Activated naive CD8-positive, alpha-beta T cell treated with anti-CD3 and anti-CD28 coated beads for 36 hours (primary cell): ENCODE measurements at places on chromosomes 4 and X. TPM values are rescaled to one million over a fixed set of nuclear protein-coding genes. Genes with fewer than 3 reads are reported as not detected.
A peak's percentile ranks its signal among the peaks of the same experiment; 100 is the strongest.

The LRAT gene
- 0.23 TPM for total RNA-seq

DNA sequence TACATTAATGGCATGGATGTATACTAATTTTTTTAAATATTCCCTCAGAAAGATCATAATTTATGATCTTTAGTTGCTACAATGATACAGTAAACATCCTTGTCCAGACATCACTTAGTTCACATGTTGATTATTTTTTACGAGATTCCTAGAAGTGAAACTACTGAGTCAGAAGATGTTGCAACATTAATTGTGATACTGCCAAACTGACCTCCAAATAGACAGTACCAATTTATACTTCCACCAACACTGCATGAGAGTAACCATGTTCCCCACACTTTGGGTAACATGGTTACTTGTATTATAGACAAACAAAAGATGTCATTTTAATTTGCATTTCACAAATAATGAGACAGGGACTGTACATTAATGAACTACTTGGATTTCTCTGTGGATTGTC, 19.6 kb downstream of the RCHY1 start:
- DNase-seq: no peak

- peak; percentile 38 for DNase-seq
These were observed at the start of gene DCHS2 for GRCh38 chr4:154491341-154492271. DCHS2 (minus strand) TSS chr4:154491799; CDS start chr4:154491355, 444 bp downstream.

The FGFBP2 gene
- 8.9 TPM for total RNA-seq

- DNase-seq: no peak
These were observed 275.2 kb downstream of the TRIML1 start for GRCh38 chr4:188414441-188414840.

DNA sequence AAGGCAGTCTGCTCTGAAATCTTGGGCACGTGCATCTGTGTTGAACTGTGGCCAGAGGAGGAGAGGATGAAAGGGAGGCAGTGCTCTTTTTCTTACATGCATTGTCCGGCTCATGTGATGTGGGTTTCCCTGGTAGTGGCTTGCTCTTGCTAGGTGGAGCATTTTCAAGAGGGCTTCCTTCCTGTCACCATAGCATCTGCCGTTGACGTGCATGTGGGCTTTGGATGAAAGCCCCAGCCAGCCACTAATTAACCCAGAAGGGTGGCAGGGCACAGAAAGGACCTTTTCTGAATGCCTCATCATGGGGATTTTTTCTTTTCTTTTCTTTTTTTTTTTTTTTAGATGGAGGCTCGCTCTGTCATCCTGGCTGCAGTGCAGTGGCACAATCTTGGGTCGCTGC, 121.3 kb downstream of the GPR143 start:
- peak; percentile 64 for DNase-seq

DNA sequence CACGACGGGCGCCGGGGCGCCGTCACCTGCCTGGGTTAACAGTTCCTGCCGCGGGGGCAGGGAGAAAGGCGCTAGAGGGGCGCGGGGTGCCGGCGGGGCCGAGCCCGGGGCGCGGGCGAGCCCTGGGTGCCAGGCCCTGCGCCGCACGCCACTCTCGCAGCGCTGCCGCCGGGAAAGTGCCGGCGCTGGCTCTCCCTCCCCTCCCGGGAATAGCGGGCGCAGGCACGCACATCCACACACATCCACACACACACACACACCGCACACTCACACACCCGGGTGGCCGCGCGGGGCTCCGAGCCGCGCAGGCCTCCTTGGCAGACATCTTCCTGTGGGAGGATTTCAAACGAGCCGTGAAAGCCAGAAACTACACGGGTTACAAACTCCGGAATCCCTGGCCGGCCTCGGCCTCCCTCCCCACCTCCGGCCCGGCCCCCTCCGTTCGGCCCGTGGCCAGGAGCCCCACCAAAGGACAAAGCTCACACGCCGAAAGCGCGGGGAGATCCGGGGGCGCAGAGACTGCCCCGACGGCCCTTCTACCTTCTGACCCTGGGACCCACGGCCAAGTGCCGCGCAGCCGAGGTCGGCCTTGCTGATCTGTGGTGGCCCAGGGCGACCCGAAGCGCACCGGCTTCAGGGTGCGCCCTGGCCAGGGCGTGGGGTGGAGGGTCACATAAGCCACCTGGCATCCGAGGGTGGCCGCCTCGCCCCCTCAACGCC, 92.3 kb downstream of the BCOR start:
- DNase-seq: peak; percentile 11

DNA sequence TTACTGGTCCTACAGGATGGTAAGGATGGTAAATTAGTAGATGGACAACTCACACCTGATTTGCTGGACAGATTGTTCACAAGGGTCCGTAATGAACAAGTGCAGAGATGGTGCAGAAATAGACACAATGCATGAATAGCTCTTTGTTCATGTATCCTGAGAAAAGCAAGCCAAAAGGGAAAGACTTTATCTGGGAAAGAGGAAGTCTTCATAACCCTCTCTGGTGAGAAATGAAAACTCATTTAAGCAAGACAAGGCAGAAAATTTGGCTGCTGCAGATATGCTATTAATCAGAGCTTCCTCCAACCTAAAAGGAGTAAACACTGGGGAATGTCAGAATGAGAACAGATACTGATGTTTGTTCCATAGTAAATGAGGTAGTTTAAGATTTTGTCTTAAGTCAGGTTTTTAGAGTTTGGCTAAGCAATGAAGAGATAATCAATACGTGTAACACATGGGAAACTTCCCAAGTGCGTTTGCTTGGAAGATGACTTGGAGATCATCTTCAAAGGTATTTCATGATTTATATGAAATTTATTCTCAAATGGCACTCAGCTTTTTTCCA, 152.4 kb upstream of the BMPR1B start:
- no peak for DNase-seq

DNA sequence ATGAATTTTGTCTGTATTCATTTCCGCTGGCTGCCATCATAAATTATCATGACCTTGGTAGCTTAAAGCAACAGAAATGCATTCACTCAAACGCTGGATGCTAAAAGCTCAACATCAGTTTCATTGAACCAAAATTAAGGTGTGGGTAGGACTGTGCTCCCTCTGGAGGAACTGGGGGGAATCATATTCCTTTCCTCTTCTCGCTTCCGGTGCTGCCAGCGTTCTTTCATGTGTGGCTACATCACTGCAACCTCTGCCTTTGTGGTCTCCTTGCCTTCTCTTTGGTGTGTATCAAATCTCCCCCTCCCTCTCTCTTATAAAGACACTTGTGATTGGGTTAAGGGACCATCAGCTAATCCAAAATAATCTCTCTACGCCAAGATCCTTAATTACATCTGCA, 39.5 kb downstream of the NEIL3 start:
- no peak for DNase-seq

DNA sequence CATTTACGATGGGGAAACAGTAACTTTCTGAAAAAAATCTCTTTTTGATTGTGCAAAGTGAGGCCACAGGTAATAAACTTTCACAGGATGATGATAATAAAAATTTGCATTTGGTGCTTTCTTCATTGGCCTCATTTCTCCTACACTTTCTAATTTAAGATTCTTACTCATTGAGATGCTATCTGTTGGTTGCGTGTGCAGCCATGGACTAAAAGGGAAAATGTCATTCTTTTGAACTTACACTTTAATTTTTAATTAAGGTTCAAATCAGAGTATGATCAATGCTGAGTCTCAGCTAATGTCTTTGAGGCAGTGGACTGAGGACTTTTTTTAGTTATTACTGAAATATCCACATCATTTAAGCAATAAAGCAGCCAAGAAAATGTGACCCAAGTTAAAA, 87.6 kb downstream of the SEL1L3 start:
- DNase-seq: no peak

The TGIF2LX gene
- not detected for total RNA-seq

DNA sequence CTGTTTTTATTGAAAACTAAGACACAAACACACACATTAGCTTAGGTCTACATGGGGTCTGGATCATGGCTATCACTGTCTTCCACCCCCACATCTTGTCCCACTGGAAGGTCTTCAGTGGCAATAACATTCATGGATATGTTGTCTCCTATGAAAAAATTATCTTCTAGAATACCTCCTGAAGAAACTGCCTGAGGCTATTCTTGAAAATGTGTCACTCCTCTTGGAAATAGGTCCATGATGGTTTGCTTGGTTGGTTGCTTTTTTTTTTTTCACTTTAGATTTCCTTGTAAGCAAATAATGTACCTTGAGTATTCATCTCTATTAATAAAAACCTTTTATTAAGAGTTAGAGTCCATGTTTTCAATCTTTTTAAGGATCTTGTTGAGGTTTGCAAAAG, 195.3 kb upstream of the PDE5A start:
- no peak for DNase-seq

DNA sequence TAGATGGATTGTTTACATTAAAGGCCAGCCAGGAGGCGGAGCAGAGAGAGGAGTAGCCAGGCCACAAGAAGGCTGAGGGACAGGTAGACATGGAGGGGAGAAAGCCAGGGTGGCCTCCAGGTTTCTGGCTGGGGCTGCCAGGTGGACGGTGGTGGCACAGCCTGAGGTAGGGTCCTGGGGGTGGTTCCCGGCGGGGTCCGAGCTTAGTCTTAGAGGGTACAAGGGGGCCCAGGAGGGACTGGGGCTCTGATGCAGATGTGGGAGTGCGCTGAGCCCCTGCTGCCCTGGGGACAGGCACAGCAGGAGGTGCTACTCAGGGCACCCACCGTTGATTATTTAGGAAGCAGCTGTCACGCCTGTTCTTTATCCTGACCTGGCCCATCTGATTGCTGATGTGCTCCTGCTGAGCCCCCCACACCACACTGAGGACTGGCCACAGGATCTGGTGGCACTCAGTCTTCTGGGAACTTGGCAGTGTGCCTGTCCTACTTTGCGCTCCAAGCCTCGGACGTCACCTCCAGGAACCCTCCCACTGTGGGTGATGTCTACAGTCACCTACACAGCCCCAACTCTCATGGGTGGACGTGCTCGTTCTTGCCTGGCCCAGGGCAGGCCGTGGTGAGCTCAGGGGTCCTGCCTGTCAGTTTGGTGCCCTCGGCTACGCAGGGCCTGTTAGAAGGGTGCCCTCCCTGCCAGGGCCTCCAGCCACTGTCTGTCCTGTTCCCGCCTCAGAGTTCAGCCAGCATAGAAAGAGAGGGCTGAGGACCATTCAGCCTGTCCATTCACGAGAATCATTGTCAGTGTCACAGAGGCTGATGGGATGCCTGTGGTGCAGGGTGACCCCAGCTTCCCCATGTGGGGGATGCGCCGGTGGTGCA, 12.0 kb downstream of the WFS1 start:
- no peak for DNase-seq

DNA sequence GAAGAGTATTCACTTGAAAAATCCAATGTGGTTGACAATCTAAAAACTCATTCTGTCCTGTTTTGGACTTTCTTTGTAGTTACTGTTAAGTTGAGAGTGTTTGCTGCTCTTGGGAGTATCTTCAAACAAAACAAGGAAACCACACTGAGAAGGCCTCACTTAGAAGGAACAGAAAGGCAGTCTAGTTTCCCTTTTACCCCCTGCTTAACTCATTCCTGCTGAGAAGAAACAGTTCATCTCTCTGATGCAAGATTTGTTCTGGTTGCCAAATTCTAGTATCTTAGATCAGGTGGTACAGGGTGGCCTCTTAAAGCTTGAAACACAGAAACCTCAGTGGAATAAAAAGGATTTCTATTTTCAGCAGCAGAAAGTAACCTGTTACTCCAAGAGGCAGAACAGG, 41.4 kb downstream of the GUCY2F start:
- DNase-seq: no peak

The PLP1 gene
- total RNA-seq: not detected

DNA sequence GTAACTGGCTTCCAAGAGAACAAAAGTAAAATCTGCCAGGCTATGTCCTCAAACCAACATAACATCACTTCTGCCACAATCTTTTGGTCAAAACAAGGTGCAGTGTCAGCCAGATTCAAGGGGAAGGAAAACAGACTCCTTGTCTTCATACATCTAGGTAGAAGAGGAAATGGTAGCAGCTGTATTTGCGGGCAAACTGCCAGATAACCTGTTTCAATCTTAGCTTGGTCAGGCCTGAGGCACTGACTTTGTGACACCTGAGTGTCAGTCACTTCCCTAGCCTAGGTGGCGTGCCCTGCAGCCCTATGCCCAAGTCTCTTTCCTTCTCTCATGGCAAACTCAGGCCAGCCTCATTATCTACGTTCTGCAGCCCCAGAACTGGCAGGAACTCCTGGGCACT, 146.2 kb upstream of the JADE1 start:
- no peak for DNase-seq

The FAM241A gene
- total RNA-seq: 7.4 TPM

- DNase-seq: no peak
These were observed 105.9 kb downstream of the DDX60 start for GRCh38 chr4:168212656-168213055.

The KCTD8 gene
- not detected for total RNA-seq

DNA sequence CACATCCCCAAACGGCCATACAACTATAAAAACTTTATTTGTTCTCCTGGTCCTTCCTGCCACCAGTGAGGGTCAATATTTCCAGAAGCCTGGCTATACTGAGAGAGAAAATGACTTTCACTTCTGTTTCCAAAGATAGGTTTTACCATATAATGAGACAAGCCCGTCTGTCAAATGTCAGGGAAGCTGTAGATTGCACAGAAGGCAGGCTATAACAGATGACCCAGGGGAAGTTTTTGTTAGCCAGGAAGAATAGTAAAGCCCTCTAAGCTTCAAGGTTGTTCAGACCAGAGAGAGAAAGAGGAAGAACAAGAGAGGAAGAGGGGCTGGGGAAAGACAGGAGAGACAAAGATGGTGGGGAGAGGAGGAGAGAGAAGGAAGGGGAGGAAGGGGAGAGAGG, 217.5 kb downstream of the GBA3 start:
- no peak for DNase-seq

GRCh38 chrX:39883666-39884065, 214.1 kb downstream of the BCOR start:
- DNase-seq: peak; percentile 34

- no peak for DNase-seq
These were observed 1166.8 kb downstream of the ADGRL3 start for GRCh38 chr4:62366939-62367338.

The USP51 gene
- 1.3 TPM for total RNA-seq

DNA sequence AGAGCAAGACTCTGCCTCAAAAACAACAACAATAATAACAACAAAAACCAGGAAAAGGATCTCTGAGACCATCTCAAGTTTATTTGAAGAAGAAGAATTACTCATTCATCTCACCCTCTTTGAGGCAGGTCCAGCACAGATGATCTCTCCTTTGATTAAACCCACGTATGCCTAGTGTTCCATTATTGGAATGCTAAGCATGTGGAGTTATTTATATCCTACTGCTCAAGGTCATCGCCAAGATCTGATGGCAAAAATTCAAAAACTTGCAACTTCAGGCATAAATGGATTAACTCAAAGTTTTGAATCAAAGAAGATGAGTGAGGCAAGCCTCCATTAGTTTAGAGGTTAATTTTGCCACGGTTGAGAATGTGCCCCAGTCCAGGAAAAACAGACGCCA, 184.2 kb downstream of the DHRSX start:
- DNase-seq: no peak

GRCh38 chrX:12497832-12498591, 293.2 kb upstream of the PRPS2 start:
- no peak for DNase-seq

DNA sequence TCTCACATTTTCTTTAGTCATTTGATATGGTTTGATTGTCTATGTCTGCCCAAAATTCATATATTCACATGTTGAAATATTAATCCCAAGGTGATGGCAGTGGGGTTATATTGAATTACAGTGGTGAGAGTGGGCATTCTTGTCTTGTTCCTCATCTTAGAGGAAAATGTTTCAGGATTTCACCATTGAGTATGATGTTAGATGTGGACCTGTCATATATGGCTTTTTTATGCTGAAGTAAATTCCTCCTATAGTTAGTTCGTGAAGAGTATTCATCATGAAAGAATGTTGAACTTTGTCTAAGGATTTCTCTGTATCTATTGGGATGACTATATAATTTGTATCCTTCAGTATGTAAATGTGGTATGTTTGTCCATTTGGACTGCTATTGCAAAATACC, 512.3 kb upstream of the EPHA5 start:
- DNase-seq: no peak
